ENCODE measurements at places on chromosomes 7 and 10.

GRCh38 chr10:60803865-60804264 lies 25.6 kb downstream of the CDK1 start:
- DNase-seq: no peak

GRCh38 chr7:47153576-47153975 lies 428.3 kb downstream of the TNS3 start:
- no peak for DNase-seq

GRCh38 chr7:924541-925231 lies 29.8 kb downstream of the ADAP1 start:
- DNase-seq: no peak

DNA sequence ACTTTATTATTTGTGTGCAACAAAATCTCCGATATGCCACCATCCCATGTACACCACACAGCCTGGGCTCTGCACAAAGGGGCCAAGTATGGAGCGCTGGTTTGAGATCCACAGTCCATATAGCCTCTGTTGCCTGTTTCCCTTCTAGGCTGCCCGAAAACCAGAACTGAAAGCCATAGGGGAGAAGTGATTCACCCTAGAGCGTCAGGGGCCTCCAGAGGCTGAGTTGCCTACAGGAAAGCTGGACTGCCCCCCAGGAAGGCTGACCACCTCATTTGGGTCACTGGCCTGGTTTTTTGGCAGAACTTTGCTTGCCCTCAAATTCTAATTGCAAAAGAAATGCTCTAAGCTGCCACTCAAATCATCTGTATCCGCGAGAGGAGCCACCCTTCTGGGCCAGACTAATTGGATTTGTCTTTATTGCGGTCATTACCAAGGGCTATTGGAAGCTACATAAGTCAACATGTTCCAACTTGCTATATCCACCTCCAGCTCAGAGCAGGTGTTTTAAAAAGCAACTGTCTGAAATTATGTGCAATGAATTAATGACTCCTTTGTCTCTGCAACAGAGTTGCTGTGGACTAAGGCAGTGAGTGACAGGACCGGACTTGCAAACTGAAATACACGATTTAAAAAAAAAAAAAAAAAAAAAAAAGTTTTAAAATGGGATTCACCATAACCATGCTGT lies 28.3 kb upstream of the FRMD4A start:
- DNase-seq: no peak

- no peak for DNase-seq
These were observed 95.7 kb downstream of the PKD1L1 start for GRCh38 chr7:47852330-47853245.

- no peak for DNase-seq
These were observed 121.7 kb downstream of the EVX1 start for GRCh38 chr7:27364344-27364758.

- DNase-seq: peak; percentile 39
These were observed 425 bp downstream of the TLL2 start for GRCh38 chr10:96513305-96513697.

DNA sequence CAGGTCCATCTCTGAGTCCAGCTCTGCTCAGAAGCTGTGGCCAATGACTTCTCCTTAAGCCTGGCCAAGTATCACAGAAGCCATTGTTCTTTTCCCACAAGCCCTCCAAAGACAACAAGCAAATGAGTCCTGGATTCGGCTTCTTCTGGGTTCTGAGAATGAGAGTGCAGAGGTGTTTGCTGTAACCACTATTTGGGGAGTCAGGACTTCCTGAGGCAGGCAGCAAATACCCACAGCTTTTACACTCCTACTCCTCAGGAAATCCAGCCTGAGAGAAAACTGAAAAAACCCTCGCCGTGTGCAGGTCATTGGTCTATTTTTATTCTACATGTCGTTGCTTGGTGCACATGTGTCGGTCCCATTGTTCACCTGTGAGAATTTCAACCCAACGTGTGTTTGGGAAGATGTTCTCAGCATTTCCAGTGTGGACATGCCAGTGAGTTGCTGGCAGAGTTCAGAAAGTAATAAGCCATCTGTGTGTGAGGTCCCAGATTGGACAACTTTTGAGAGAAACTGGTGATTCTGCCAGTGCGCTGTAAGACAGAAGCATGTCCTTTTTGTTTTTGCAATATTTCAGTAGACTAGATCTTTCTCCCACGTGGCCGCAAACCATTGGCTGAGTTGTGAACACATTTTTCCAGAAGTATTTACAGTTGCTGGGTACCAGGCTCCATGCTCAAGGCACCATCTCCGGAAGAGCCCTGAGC lies 121.6 kb upstream of the LYZL2 start:
- DNase-seq: no peak

- DNase-seq: no peak
These were observed 41.7 kb upstream of the DYNC1I1 start for GRCh38 chr7:95730493-95731280.
